Cortex of kidney (tissue), 1 donor: ENCODE measurements at places on chromosomes 2 and 18.

GRCh38 chr2:30305235-30305634, 73.9 kb downstream of the LBH start:
- DNase-seq: no peak

DNA sequence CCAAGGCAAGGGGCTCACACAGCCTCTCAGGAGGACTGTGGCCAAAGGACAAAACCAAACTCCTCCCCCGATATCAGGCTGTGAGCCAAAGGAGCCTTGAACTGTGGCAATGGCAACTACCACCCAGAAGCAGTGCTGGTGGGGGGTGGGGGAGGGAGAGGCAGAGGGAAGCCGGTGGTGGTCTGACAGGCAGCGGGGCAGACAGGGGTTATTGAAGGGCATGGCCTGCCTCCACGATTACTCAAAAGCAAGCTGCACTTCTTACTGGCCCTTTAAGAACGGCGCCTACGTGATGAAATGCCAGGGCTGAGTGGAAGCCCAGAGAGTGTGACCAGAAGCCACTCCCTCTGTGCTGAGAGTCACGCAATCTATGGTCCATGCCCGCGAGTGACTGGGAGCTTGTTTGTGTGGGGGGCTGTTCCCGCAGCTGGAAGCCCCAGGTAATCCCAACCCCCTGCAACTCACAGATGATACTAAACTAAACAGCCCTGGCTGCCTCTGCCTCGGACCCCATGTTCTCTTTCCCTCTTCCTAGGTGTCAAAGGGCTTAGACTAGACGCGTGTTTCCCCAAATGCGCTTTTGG, 128.2 kb upstream of the CXCR4 start:
- no peak for DNase-seq

- no peak for DNase-seq
Measured at GRCh38 chr2:169659320-169659719, 34.9 kb downstream of the CFAP210 start.

DNA sequence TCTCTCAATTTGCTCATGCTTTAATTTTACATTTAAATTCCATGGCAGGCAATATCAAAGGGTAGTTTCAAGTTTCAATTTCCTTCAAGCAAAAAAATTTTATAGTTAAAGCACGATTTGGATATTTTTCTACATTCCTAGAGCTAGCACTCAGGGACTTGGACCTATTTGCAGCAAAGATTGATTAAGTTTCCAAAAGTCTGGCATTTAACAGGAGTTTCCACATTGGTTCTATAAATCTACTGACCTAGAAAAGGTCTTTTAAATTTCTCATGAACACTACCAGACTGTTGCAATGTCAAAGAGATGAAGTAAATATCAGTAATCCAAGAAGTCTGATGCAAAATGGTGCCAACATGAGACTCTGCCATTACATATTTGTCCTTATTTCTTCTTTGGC, 253.7 kb upstream of the LINC00305 start:
- no peak for DNase-seq

DNA sequence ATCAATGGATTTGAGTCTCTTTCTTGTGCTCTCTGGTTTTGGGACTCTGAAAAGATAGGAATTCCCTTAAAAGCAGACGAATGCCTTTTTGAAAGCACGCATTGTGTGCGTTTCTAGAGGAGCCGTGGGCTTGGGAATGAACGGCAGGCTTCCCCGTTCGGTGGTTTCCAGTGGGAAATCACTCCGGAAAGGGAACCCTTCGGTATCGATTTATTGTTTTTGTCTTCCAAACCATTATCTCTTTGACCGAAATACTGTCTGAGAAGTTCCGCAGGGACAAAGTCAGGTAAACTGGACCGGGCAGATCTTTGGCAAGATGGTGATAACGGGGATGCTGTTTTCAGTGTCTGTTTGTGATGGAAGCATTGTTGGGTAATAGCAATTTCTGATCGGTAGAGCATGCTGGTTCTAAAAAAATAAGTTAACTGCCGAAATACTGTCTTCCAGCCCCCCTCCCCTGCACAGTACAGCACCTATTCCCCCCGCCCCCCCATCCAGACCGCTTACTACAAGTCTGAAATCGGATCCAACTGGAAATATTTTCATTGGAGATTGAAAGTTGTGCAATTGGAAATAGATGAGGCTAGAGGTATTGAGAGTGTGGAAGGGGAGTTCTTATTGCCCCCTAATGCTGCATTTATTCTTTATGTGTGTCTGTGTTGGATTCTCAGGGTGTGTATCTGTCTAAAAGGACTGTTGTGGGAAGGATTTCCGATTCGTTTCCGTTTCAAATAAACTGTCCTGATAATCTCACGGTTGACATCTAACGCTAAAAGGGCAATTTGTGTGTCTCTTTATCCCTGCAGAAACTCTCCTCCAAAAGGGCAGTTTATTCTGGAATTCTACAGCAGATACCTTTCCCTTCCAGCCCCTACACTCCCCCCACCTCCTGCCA, 635 bp downstream of the SETBP1 start:
- DNase-seq: no peak

DNA sequence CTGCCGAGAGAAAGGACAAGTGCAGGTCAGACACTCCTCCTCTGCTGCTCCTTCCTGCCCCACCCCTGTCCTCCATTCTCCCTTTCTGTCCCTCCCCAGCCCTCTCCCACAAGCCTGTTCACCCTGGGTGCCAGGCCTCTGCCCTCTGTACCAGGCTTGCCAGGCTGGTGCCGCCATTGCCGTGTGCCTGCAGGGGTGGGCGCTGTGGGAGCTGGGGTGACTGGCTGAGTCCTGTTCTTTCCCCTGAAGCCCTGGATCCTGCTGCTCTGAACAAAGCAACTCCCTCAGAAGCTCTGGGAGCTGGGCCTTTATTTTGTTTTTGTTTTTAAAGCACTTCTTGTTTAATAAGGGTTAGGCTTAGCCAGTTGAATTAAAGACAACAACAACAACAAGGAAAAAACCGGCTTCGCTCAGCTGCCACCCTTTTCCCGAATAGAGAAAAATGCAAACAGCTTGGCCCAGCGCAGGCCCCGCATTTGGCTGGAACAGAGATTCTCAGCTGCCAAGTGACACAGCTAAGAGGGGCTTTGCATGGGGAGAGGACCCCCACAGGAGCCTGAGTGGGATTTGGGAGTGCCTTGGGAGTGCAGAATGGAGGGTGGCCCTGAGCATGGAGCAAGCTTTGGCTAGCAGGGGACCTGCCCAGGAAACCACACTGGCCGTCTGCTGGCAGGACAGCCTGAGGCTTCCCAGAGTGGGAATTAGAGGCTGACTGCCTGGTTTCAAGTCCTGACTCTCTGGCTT, 9.1 kb downstream of the PCARE start:
- DNase-seq: no peak

- DNase-seq: no peak
Measured at GRCh38 chr2:241774419-241775222, 2.0 kb upstream of the GAL3ST2 start.

DNA sequence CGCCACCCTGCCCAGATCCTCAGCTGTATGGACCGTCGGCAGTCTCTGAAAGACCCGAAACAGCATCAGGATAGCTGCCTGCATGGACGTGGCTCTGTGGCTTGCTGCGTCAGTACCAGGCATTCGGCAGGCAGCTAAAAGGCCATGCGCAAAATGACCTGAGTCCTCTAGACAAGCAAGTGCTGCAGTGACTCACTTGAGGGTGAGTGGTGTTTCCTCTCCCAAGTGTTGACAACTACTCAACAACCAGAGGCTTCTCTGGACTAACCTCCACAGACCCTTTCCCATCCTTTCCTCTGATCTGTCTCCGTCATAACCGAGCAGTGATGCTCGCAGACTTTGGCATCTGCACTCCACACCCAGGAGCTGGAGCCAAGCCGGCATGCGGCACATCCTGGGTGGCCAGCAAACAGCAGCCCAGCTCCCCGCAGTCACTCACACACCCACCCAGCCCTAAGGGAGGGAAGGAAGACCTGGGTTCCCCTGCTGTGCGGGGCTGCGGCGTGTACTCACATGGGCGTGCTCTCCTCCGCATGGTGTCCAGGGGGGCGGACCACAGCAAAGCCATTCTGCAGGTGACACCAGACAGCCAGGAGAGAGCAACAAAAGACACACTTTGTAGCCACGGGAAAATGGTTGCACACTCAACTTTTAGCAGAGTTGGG, 239.3 kb downstream of the TWIST2 start:
- no peak for DNase-seq
